ENCODE measurements at places on chromosomes 4 and X.
A peak's percentile ranks its signal among the peaks of the same experiment; 100 is the strongest.

- DNase-seq, result no peak
- no peaks in the 10 kb centered on the region for H3K27me3 ChIP-seq
- no peaks in the 10 kb centered on the region for H3K36me3 ChIP-seq
- no peak overlapping the region for H3K27ac ChIP-seq
Observed at GRCh38 chr4:69816236-69816635, 43.7 kb downstream of the SULT1E1 start.

DNA sequence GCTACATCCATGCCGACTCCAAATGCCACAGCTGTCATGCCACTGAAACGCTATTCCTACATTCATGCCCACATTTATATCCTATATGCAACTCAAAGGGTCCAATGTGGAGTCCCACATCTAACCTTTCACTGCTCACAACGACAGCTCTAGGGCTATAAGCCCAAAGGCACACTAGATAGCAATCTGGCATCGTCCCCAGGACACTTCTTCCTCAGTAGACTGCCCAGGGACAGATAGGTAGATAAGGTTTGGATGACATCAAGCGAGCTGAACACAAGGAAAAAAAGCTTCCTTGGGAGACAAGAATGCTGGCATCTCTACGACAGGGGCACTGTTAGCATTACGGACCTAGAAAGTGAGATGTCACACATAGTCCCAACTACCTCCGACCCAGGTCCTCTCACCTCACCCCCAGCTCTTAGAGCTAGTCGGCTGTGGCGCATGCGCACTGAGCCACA, 685 bp downstream of the RAB9B start:
- H3K27ac ChIP-seq, result no peak overlapping the region
- no peak for DNase-seq
- peak overlapping the region; percentile 82 for H3K4me3 ChIP-seq
- no peaks in the 10 kb centered on the region for H3K4me1 ChIP-seq
- no peaks in the 10 kb centered on the region for H3K36me3 ChIP-seq
- H3K27me3 ChIP-seq, result peaks cover 47% of the 10 kb centered on the region

GRCh38 chr4:88828842-88829571, 131.4 kb upstream of the NAP1L5 start:
- no peak for DNase-seq
- H3K4me1 ChIP-seq, result no peaks in the 10 kb centered on the region
- no peaks in the 10 kb centered on the region for H3K27me3 ChIP-seq
- no peak overlapping the region for H3K27ac ChIP-seq

DNA sequence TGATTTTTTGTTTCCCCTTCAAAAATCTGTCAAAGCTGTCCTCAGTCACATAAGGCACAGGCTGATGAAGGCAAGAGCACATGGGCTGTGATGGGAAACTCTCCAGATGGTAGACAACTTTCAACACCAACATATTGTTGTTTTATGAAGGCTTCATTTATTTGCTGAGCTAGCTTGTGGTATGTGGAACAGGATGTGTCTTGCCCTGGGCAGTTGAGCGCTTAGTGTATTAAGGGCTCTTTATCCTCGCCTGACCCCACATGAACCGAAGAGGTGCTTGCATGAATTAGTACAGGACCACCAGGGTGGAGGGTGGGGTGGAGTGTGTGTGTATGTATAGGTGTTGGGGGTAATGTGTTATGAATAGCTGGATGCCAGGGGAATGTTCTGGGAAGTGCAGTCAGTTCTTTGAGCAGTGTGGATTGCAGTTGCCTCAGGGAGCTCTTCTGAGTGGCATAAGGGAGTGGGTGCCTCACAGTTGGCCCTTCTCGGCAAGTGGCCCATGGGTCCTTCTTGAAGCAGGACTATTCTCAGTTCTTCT, 103.1 kb downstream of the PHEX start:
- H3K36me3 ChIP-seq, result no peaks in the 10 kb centered on the region
- H3K27me3 ChIP-seq, result no peaks in the 10 kb centered on the region
- H3K4me1 ChIP-seq, result no peaks in the 10 kb centered on the region
- no peak for DNase-seq
- no peak overlapping the region for H3K4me3 ChIP-seq
- H3K27ac ChIP-seq, result peak overlapping the region; percentile 86

DNA sequence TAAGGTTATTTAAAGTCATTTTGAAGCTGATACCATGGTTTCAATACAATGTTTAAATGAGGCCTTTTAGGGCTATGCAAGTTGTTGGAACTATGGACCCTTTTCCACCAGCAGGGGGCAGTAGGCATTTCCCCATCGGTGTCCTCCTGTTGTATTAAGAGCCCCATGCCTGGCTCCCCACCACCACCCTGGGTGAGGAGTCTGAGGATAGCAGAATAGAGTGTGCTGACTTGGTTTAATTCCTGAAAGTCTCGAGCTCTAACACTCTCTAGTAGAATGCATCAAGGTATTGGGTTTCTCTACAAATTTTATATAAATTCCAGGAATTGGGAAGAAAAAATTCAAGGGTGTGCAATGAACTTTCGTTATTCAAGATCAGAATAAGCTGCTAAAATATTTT, 234.8 kb upstream of the JADE1 start:
- H3K36me3 ChIP-seq, result no peaks in the 10 kb centered on the region
- H3K4me1 ChIP-seq, result no peaks in the 10 kb centered on the region
- no peak overlapping the region for H3K27ac ChIP-seq

- no peaks in the 10 kb centered on the region for H3K4me1 ChIP-seq
- no peak overlapping the region for H3K4me3 ChIP-seq
- DNase-seq, result no peak
- H3K27ac ChIP-seq, result no peak overlapping the region
- H3K27me3 ChIP-seq, result no peaks in the 10 kb centered on the region
Observed at GRCh38 chr4:158999166-158999682, 103.7 kb upstream of the RAPGEF2 start.

DNA sequence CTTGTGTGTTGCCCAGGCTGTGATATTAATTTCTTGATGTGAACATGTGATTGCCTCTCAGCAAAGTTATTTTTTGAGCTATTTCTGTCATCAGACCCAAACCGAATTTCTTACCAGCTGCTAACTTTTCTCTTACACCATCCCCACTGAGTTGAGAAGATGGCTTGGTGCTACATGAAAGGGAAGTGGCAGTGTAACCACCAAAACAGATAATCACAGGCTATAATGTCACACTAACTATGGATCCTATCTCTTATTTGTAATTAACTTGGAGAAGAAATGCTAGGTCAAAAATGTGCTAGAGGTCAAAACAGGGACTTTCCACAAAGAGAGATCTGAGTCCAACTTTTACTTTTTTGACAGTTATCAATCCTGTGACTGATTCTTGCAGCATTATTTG, 43.8 kb downstream of the ELOVL6 start:
- no peaks in the 10 kb centered on the region for H3K27me3 ChIP-seq
- peaks cover 3% of the 10 kb centered on the region for H3K36me3 ChIP-seq
- no peak overlapping the region for H3K4me3 ChIP-seq

DNA sequence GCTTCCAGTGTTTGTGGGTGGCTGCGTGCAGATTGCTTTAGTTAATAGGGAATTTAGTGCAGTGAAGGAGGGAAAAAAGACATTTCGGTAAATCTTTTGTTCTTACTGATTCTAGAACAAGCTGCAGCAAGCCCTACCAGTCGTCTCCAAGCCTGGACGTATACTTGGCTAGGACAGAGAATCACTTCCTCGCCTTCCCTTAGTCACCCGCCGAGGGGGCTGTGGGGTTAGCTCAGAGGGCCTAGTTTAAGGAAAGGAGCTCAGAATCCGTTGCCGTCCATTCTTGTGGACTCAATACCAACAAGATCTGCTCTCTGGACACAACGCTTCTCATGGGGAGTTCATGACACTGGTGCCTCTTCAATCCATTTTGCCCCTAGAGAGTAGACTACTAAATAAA, 36.3 kb upstream of the FAT1 start:
- H3K27ac ChIP-seq, result no peak overlapping the region
- H3K36me3 ChIP-seq, result no peaks in the 10 kb centered on the region
- H3K4me3 ChIP-seq, result no peak overlapping the region
- DNase-seq, result no peak
- H3K27me3 ChIP-seq, result no peaks in the 10 kb centered on the region
- H3K4me1 ChIP-seq, result no peaks in the 10 kb centered on the region
